Stomach (tissue), 19 donors: ENCODE measurements at places on chromosomes 4 and X. TPM values are rescaled to one million over a fixed set of nuclear protein-coding genes. Genes with fewer than 3 reads are reported as not detected.

DNA sequence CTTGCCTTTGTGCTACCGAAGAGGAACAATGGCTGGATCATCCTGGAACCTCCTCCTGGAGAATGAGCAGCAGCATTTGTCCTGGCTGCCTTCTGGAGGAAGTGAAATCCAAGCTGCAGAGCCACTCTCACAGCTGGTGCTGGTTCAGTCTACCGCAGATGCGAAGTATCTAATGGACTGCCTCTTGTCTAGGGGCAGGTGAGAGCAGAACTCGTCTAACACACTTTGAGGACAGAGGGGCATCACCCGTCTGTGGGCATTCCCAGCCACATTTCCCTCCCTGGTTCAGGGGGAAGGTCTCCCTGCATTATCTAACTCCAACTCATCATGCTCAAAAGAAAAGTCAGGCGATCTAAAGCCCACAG is 338.2 kb upstream of the GATB start:
- no peaks in the 10 kb centered on the region for H3K36me3 ChIP-seq
- DNase-seq, result no peak
- no peaks in the 10 kb centered on the region for H3K27me3 ChIP-seq
- H3K27ac ChIP-seq, result no peak overlapping the region
- no peak overlapping the region for H3K4me3 ChIP-seq
- peaks cover 19% of the 10 kb centered on the region for H3K4me1 ChIP-seq

DNA sequence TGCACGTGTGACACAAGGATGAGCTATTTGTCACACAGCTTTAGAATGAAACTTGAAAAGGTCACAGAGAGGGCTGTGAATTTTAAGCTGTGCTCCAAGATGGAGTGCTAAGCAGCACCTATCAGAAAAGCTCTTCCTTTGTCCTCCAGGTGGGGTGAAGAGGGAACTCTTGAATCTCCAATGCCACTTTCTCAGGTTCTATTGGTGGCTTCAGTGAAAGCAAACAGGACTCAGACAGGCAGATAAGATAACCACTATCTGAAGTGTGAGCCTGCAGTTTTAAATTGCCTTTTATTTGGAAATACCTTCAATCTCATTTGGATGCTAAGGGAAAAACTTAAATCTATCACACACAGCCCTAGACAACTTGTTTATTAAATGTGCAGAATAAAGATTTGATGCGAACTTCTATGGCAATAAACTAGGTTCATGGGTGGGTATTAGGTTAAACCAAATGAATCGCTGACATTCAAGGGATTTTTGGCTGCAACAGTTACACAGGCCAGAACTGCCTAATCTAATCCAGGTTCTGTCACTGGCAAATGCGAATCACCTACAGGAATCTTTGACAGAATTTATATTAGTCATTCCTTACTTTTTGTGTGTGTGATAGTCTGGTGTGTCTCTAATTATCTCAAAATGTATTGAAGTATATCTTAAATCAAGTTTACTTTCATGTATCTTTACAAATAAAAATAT is 13.6 kb upstream of the PDGFRA start:
- H3K4me1 ChIP-seq, result peaks cover 16% of the 10 kb centered on the region
- no peak overlapping the region for H3K4me3 ChIP-seq
- peaks cover 10% of the 10 kb centered on the region for H3K27me3 ChIP-seq

Gene UGT2B15
- 8.9 TPM for polyA plus RNA-seq

GRCh38 chr4:26522478-26522877 is 32.2 kb upstream of the CCKAR start:
- no peaks in the 10 kb centered on the region for H3K27me3 ChIP-seq
- no peaks in the 10 kb centered on the region for H3K36me3 ChIP-seq
- no peak for DNase-seq
- no peak overlapping the region for H3K4me3 ChIP-seq
- H3K27ac ChIP-seq, result no peak overlapping the region

GRCh38 chrX:103540145-103540544 is 20.9 kb upstream of the RAB40A start:
- no peak overlapping the region for H3K27ac ChIP-seq
- no peak for DNase-seq
- no peaks in the 10 kb centered on the region for H3K4me1 ChIP-seq
- H3K36me3 ChIP-seq, result no peaks in the 10 kb centered on the region

Gene XPNPEP2
- polyA plus RNA-seq, result 0.33 TPM

DNA sequence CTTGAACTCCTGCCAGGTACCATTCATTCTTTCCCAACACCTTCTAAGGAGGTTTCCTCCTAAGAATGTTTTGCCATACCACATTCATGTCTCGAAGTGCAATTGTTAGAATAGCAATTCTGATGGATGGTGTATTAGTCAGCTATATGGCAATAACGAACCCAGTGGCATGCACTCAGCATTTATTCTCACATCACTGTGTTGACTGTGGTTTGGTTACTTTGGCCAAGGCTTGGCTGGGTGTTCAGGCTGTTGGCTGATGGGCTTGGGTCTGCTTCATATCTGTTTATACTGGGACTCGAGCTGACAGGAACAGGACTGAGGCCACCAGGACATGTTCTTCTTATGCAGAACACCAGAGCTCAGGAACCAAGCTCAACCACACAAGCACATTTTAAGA is 31.7 kb downstream of the PSAPL1 start:
- H3K27me3 ChIP-seq, result no peaks in the 10 kb centered on the region
- no peak overlapping the region for H3K4me3 ChIP-seq
- H3K27ac ChIP-seq, result peak overlapping the region; percentile 39
- DNase-seq, result peak; percentile 52

DNA sequence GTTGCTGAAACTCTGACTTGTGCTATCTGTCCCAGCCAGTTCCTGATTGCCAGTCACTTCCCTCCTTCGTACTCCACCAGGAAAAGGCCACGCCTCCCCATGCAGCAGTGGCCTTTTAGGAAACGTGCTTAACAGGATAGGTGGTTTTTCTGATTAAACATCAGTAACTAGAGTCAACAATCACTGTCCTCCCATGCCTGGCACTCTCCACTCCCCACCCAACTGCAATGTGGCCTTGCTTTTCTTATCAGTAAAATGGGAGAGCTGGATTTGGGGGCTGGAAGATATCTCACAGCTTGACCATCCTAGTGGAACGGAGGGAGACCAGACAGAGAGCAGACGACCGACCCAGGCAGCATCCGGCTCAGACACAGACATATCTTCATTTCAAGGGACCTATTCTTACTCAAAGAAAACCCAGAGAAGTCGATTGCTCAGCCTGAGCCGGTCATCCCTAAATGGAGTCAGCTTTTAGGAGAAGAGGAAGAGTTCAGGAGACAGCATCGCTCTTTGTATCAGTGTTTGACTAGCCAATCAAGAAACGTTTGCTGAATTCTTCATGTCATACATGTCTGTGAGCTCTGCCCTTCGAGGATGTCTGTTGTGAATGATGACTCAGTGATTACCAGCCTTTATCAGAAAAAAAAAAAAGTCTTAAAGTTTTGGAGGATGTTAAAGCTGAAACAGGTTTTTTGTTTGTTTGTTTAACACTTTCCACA is 12.7 kb upstream of the UBA6 start:
- peak; percentile 26 for DNase-seq
- H3K27ac ChIP-seq, result no peak overlapping the region
- no peak overlapping the region for H3K4me3 ChIP-seq
- peaks cover 11% of the 10 kb centered on the region for H3K4me1 ChIP-seq

DNA sequence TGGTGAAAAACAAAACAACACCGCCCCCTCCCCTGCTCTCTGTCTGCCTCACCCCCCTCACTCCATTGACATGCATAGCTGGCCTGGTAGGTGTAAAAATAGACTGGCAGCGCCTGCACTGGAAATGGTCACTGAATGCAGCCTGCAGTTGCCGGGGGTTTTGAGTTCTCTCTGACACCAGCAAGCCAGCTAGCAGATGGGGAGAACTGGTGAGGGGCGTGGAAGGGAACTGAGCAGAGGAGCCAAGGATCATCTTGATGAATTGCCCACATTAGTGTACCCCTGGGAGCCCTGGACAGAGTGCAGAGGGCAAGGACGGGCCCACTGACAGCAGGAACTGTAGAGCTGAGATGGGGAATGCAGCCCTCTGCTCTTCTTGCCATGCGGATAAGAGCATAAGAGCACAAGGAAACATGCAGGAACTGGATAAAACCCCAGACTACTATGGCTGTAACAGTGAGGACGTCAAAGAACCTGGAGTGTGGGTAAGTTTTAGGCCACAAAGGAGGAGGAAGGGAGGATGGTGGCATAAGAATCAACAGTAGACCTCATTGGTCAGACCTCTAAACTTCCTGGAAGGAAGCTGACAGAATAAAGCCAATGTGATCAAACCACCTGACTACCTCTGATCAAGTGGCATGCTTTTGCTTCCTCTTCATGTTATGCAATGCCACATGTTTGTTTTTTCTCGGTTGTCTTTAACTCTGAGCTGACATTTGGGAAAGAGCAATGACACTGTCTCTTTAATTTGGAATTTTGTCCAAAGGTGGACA is 96.3 kb downstream of the ANK2 start:
- H3K4me1 ChIP-seq, result peaks cover 46% of the 10 kb centered on the region
- H3K4me3 ChIP-seq, result no peak overlapping the region
- H3K27ac ChIP-seq, result peak overlapping the region; percentile 34
- peak; percentile 35 for DNase-seq
- H3K27me3 ChIP-seq, result no peaks in the 10 kb centered on the region

DNA sequence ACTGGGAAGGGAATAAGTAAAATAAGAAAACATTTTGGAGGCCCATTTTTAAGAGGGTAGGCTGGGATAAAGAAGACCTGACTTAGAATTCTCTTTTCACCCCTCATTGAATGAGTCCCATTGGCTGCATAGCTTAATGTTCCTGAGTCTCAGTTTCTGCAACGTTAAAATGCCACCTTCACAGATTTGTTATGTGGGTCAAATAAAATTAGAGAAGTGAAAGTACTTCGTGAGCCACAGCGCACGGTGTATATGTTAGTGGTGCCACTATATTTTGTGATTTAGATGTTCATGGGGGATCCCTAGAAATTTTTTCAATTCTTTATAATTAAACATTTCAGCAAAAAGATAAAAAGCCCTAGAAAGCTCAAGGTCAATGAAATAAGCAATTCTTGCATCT is 109.2 kb upstream of the HS3ST1 start:
- H3K4me1 ChIP-seq, result no peaks in the 10 kb centered on the region
- H3K27ac ChIP-seq, result no peak overlapping the region
- H3K4me3 ChIP-seq, result no peak overlapping the region
- H3K36me3 ChIP-seq, result no peaks in the 10 kb centered on the region
- H3K27me3 ChIP-seq, result no peaks in the 10 kb centered on the region

- H3K36me3 ChIP-seq, result no peaks in the 10 kb centered on the region
- no peak overlapping the region for H3K27ac ChIP-seq
- DNase-seq, result no peak
- H3K27me3 ChIP-seq, result no peaks in the 10 kb centered on the region
- H3K4me3 ChIP-seq, result no peak overlapping the region
Observed at GRCh38 chr4:19947349-19947748, 304.4 kb upstream of the SLIT2 start.

Gene BMP3
- polyA plus RNA-seq, result 0.15 TPM

GRCh38 chrX:30327762-30328161 is 18.6 kb upstream of the NR0B1 start:
- H3K4me1 ChIP-seq, result no peaks in the 10 kb centered on the region
- no peaks in the 10 kb centered on the region for H3K36me3 ChIP-seq
- no peak for DNase-seq
- no peak overlapping the region for H3K4me3 ChIP-seq
- no peak overlapping the region for H3K27ac ChIP-seq

Gene MAGEB2
- not detected for polyA plus RNA-seq

DNA sequence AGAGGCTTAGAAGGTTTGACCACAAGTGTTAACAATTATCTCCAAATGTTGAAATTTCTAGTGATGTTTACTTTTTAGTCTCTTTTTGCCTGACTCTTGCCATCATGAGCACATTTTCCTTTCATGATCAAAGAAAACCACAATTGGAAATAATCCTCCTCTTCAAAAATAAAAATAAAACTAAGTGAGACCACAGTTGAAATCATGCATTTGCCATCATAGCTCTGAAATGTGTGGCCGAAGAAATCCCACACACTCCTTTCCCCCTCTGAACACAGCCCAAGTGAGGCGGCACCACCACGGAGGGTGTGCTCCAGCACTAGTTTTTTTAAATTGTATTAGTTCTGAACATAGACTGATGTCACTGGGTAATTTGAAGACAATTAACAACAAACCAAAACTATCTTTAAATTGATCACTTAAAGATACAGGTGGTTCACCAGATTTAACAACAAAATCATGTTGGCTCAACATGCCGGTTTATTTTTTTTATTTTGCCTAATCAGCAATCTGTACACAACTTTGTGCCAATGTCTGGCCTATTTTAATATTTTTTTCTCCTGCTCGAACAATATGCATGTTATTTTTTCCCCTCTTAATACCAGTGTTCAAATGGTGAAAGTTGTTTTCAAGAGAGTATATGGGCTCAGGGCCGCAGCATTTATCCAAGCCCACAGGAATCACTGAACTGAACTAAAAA is 17.6 kb downstream of the APBB2 start:
- no peaks in the 10 kb centered on the region for H3K36me3 ChIP-seq
- H3K27me3 ChIP-seq, result no peaks in the 10 kb centered on the region
- no peak overlapping the region for H3K27ac ChIP-seq
- no peak overlapping the region for H3K4me3 ChIP-seq
- no peak for DNase-seq

GRCh38 chr4:56612282-56612681 is 68.8 kb downstream of the HOPX start:
- H3K36me3 ChIP-seq, result no peaks in the 10 kb centered on the region
- H3K27me3 ChIP-seq, result no peaks in the 10 kb centered on the region
- H3K4me3 ChIP-seq, result no peak overlapping the region
- no peak overlapping the region for H3K27ac ChIP-seq

DNA sequence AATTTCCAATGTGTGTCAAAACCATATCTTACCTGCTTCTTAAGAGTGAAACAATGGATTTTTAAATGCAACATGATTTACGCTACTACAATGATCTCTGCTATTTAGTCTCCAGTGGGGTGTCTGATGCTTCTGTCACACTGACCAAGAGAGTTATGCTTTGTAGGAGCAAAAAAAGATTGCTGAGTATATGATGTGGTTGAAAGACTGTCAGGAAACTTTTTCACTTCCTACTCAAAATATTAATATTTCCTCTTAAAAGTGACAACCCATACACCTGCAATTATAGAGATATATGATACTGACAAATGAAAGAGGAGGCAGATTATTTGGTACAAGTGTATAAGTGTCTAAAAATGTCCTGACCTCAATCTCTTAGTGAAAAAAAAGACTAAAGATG is 105.2 kb upstream of the BMP3 start:
- H3K36me3 ChIP-seq, result no peaks in the 10 kb centered on the region
- no peaks in the 10 kb centered on the region for H3K4me1 ChIP-seq
- H3K4me3 ChIP-seq, result no peak overlapping the region
- H3K27me3 ChIP-seq, result no peaks in the 10 kb centered on the region
- no peak overlapping the region for H3K27ac ChIP-seq
- DNase-seq, result no peak

DNA sequence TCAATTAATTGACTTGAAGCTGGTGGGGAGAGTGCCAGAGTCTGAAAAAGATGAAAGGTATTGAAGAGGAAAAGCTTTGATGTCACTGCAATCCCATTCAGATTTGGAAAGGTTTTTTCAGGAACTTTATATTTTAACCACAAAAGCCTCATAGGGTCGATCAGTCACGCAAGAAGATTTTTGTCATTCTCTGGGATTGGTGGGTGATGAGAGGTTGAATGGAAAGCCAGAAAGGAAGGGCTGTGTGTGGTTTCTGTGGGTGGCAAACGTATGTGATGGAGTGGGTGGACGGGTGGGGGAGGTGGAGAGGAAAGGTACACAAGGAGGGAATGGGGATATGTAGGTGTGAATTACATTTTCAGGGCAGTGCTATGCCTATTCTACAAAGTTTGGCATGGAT is 173.8 kb upstream of the SCML1 start:
- peaks cover 17% of the 10 kb centered on the region for H3K4me1 ChIP-seq
- no peak overlapping the region for H3K4me3 ChIP-seq
- no peak overlapping the region for H3K27ac ChIP-seq
- no peaks in the 10 kb centered on the region for H3K27me3 ChIP-seq

Gene CXCL10
- 25.6 TPM for polyA plus RNA-seq

- DNase-seq, result peak; percentile 79
- no peak overlapping the region for H3K27ac ChIP-seq
- H3K4me1 ChIP-seq, result no peaks in the 10 kb centered on the region
- no peak overlapping the region for H3K4me3 ChIP-seq
Observed at GRCh38 chrX:7027071-7027470, 120.4 kb upstream of the STS start.

Gene SH3BGRL
- polyA plus RNA-seq, result 124 TPM
